ENCODE measurements at places on chromosomes 11 and 22. TPM values are rescaled to one million over a fixed set of nuclear protein-coding genes. Genes with fewer than 3 reads are reported as not detected.

Gene KRTAP5-9
- total RNA-seq: not detected

Gene MOGAT2
- not detected for total RNA-seq

Gene ANO3
- not detected for total RNA-seq

Gene TRIM49B
- total RNA-seq: not detected

Gene GRIA4
- total RNA-seq: not detected

Gene OR8D2
- not detected for total RNA-seq

Gene LRRC74B
- not detected for total RNA-seq

Gene CCDC73
- not detected for total RNA-seq

Gene POU2AF2
- not detected for total RNA-seq

Gene GRAMD4
- 25.5 TPM for total RNA-seq

Gene P2RY6
- not detected for total RNA-seq

Gene GGTLC3
- not detected for total RNA-seq

Gene TMEM80
- 11.7 TPM for total RNA-seq

Gene FAM83F
- total RNA-seq: not detected

Gene APOA5
- not detected for total RNA-seq

Gene OR10A6
- total RNA-seq: not detected

Gene SC5D
- total RNA-seq: 39.3 TPM

Gene RBM7
- total RNA-seq: 57.0 TPM

Gene MPEG1
- total RNA-seq: not detected

Data from epithelial cell of umbilical artery (primary cell).